Renal cortical epithelial cell (primary cell): ENCODE measurements at places on chromosomes 4 and X. TPM values are rescaled to one million over a fixed set of nuclear protein-coding genes. Genes with fewer than 3 reads are reported as not detected.

PPARGC1A gene
- 2.3 and 62.4 TPM in 2 replicates for total RNA-seq

PRRG3 gene
- total RNA-seq: not detected in 2 replicates

SPOCK3 gene
- total RNA-seq: not detected in 2 replicates

CCDC149 gene
- total RNA-seq: 4.7 and 12.5 TPM in 2 replicates

VCX gene
- total RNA-seq: not detected in 2 replicates

LIMCH1 gene
- 17.7 and 65.0 TPM in 2 replicates for total RNA-seq
